ENCODE measurements at places on chromosomes 7 and 10.
A peak's percentile ranks its signal among the peaks of the same experiment; 100 is the strongest.

DNA sequence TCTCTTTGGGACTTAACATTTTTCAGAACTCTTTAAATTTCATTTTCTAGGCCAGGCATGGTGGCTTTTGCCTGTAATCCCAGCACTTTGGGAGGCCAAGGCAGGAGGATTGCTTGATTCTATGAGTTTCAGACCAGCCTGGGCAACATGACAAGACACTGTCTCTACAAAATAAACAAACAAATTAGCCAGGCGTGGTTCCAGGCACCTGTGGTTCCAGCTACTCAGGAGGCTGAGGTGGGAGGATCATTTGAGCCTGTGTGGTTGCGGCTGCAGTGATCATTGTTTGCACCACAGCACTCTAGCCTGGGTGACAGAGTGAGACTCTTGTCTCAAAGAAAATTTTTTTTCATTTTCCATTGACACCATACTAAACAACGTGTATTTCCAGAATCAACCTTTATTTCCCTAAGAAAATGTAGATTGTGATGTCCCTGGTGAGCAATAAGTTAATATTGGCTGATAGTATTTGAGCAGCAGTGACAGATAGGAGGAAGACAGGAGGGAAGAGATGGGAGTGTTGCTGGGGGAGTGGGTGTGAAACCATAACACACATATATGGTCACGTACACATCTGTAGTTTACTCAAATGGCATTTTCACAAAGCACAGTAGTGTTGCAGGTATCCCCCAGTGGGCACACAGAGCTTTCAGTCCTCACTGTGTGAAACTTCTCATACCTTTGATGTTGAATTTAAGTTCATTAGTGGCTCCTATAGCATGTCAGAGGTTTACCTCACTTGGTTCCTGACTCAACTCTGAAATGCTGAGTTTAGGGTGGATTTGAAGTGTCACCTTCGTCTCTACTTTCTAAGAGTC is 205.6 kb downstream of the AUTS2 start:
- no peak for DNase-seq

- DNase-seq, result no peak
Measured at GRCh38 chr10:63213489-63213888, 80.4 kb downstream of the NRBF2 start.

GRCh38 chr10:118642228-118642627 is 46.8 kb upstream of the PRLHR start:
- no peak for DNase-seq

- DNase-seq, result peak; percentile 87
Measured at GRCh38 chr10:6580279-6581029, 378 bp upstream of the PRKCQ start.

DNA sequence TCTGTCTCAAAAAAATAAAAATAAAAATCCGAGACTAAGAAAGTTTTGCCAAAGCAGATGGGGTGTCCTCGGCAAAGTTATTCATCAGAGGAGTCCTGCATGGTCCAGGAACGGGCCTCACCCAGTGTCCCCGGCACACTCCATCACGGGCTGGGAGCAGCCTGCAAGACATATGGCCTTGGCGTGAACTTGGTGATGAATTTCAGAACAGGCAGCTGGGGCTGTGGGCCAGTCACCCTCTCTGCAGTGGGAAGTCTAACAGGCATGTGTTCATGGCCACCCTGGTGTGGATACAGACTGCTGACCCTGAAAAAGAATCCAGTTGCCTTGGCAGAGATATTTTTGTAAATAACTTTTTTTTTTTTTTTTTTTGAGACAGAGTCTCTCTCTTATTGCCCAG is 34.7 kb downstream of the NPTX2 start:
- no peak for DNase-seq

DNA sequence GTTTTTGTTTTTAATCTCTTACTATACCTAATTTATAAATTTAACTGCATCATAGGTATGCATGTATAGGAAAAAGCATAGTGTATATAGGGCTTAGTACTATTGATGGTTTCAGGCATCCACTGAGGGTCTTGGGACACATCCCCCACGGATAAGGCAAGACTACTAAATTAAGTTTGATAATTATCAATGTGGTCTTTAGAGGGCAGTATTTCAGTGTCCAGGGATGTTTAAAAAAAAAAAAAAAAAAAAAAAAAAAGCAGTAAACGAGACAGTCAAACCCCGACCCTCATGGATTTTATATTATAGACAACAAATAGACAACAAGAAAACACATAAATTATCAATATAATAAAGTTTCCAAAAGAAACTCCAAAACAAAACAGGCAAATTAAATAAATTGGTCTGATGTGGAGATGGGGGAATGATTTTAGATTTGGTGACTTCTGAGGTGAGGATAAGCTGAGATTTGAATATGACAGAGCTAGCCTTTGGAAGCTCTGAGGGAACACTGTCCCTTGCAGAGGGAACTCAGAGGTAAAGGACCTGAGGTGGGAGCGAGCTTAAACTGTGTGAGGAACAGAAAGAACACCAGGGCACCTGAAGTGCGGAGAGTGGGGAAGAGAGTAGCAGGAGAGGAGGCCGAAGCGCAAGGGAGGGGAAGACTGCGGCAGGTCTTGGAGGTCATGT is 14.8 kb downstream of the ACSM6 start:
- no peak for DNase-seq

DNA sequence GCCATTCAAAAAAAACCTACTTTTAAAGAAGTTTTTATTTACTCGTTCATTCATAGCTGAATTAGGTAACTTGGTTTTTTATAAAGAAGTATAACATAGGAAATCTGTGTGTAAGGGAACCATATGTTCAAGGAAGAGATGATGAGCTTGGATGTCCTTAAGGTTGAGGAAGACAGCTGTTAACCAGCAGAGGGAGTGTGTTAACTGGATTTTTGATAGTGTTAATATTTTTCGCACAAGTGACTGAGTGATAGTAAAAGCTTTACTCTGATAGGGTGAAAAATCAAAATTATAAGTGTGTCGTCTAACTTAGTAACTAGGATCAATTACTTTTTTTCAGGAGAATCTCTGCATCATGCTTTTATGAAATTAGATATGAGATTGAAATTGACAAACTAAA is 134.7 kb downstream of the ARL5B start:
- DNase-seq, result no peak

DNA sequence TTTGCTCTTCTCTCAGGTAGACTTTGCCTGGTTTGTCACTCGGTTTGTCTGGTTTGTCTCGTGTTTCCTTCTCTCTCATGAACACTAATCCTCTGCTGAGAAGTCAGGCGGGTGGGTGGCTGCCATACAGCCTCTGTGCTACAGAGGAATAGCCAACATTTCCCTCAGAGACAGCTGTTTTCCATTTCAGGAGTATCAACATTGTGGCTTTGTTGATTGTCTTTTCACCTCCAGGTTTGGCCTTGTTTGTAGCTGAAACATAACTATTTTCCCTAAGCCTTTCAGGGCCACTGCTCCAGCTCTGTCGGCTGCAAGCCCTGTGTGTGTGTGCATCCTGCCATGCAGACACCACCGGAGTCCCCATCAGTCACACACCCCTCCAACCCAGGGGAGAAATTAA is 122.8 kb downstream of the BAMBI start:
- no peak for DNase-seq

DNA sequence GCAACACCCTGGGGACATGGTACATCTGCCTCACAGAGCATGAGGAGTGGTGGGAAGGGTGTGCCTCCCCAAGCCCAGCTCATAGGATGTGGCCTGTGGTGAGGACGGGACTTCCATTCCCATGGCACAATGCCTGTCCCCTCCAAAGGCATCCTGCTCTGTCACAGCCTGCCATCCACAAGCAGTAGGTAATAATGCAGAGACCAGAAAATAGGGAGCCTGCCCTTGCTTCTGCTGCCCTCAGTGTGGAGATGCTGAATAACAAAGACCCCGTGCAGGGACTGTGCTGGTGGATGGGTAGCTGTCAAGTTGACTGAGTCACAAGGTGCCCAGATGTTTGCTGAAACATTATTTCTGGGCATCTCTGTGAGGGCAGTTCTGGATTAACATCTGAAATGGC is 199.9 kb upstream of the GRB10 start:
- no peak for DNase-seq

DNA sequence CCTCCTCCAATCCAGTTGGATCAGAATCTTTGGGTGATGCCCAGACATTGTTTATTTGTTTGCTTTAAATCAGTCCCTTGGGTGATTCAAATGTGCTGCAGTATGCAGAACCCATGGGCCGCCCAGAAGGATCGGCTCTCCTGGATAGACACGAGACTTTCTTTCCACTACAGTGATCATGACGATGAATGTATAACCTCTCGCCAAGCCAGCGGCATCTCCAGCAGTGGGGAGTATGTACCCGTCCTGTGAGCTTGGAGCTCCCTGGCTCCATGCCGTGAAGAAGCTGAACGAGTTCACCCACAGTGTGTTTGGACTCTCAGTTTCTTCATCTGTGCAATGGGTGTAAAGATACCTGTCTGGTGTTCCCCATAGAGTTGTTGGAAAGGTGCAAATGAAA is 162.3 kb downstream of the CAMK1D start:
- no peak for DNase-seq

- DNase-seq, result peak; percentile 30
Measured at GRCh38 chr7:100539436-100540006, 518 bp downstream of the AGFG2 start.

DNA sequence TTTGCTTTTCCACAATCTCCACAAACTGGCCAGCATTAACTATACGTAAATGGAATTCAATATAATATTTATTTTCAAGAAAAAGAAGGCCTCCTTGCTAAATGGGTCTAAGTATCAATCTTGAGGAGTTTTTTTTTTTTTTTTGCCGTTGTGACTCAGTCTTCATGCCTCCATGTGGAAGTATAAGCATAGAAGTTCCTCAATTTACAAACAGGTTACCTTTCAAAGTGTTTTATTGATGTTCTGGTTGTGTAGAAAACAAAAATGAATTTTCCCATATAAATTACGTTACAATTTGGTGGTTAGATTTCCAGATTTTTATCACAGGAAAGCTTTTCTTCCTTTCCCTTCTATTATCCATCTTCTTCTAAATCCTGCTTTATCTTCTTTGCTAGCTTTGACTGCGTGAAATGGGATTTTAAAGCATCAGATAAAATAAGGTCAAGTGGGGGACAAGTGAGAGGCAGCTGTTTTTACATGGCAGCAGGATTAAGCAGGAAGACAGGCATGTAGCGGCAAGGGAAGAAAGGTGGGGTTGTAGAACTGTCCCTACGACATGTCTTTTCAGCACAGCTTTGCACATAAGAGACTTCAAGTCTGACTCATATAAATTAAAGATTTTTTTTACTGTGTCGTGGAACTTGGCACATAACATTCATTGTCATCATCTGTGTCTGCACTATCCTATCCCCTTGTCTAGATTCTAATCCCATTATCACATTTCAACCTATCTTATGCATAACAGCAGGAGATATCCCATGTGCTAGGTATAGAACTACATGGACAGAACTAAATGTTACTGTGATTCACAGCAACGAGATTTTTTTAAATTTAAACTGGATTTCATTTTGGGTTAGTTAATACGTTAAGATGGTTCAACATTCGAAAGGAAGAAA is 135.3 kb upstream of the FAM3C start:
- no peak for DNase-seq

Measured in activated CD4-positive, alpha-beta T cell treated with anti-CD3 and anti-CD28 coated beads, Interleukin-2, amount 50 U/mL, for 48 hours (primary cell).